Non-pigmented ciliary epithelial cell (primary cell): ENCODE measurements at places on chromosomes 11 and 22.

DNA sequence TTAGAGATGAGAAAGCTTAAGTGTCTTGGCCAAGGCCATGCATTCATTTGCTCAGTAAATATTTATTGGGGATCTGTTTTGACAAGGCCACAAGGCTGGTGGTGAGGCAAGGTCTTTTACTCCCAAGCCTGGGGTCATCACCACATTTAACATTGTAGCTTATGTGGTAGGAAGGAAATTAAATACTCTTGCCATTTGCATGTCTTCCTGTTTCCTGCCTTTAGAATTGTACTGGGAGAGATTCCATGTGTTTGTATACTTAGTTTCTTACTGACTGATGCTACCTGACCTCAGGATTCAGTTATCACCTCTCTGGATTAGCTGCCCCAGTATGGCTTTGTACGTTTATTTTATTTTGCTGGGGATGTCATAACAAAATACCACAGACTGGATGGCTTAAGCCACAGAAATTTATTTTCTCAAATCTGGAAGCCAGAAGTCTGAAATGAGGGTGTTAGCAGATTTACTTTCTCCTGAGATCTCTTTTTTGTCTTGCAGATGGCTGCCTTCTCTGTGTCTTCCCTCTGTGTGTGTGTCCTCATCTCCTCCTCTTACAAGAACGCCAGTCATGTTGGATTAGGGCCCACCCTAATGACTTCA lies 44.8 kb downstream of the SPECC1L start:
- no peak for DNase-seq

DNA sequence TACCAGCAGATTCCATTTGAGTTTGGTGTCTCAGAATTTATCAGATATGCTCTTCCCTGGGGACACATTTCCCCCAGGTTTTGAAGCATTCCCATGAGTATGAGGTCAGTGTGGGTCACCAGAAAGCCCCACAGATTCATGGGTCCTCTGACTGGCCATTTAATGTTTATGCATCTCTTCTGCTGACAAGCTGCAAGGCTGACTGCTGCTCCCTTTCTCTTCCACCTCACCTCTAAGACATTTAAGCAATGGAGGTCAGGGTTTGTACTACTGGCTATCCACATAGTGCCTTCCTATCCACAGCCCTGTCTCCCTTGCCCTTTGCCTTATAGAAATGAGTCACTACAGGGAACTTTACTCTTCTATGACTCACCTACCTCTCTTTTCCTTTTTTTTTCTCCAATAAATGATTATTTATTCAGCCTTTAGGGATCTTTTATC lies 106.0 kb upstream of the TIMP3 start:
- DNase-seq: peak; percentile 60

- DNase-seq: no peak
These were observed 55.2 kb upstream of the RPS13 start for GRCh38 chr11:17132654-17133053.

GRCh38 chr22:37077802-37078448 lies 26.4 kb downstream of the KCTD17 start:
- no peak for DNase-seq

DNA sequence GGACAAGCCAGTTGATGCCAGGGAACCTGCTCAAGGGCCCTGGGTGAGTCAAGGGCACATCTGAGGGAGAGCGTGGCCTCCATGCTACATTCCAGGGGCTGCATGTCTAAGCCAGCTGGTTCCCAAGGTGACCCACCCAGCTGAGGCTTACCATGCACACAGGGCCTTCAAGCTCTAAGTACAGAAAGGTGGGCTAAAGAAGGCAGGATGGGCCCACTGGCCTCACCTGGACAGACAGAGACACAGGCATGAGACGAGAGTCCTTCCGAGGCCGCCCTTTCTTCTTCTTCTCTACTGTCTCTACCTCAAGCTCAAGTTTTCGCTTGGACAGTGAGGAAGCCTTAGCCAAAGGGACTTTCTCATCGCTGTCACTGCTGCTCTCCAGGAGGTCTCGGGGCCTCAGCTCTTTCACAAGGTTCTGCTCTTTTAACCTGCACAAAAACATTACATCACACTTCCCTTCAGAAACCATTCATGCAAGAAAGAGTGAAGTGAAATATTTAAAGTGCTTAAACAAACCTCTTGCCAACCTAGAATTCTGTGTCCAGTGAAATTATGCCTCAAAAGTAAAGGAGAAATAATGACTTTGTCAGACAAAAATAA lies 69.9 kb downstream of the HIRA start:
- DNase-seq: no peak

- DNase-seq: no peak
These were observed 261.9 kb upstream of the LUZP2 start for GRCh38 chr11:24234822-24235508.

GRCh38 chr22:46761017-46761416 lies 1.4 kb upstream of the TBC1D22A start:
- no peak for DNase-seq
